Stimulated activated effector memory CD8-positive, alpha-beta T cell treated with anti-CD3 and anti-CD28 coated beads, Interleukin-12 subunit alpha, Interleukin-12 subunit beta, amount 100 ng/mL, for 72 hours (primary cell): ENCODE measurements at places on chromosomes 5 and 9.

GRCh38 chr5:98880598-98880997 is 48.2 kb downstream of the CHD1 start:
- DNase-seq = no peak

- DNase-seq = no peak
These were observed 47.4 kb downstream of the GOLPH3 start for GRCh38 chr5:32126691-32127090.

DNA sequence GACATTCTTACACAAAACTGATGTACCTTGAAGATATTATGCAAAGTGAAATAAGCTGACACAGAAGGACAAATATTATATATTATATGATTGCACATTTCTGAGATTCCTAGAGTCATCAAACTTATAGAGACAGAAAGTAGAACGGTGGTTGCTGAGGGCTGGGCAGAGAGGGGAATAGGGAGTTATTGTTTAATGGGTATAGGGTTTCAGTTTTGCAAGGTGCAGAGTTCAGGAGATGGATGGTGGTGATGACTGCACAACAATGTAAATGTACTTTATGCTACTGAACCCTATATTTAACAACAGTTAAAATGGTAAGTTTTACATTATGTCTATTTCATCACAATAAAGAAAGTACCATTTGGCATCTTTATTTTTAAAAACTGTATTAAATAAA is 315.8 kb upstream of the POU5F2 start:
- no peak for DNase-seq

- DNase-seq = no peak
These were observed 11.9 kb downstream of the UNC5A start for GRCh38 chr5:176822041-176822792.

DNA sequence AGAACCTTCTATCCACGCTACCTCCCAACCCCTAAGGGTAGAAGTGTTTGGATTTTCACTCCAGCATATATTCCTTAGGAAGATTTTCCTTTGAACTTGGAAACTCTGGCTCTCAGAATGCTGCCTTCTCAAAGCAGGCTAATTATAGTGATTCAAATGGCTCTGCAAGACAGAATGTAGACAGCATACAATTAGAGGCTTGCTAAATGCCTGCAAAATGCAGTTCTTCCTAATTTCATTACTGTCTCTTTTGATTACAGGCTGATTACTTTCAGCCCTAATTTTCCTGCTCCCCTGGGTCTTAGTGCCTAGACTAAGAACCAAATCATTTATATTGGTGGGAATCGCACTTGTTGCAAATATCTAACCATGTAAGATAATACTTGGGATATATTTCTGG is 50.8 kb downstream of the ANKDD1B start:
- DNase-seq = no peak
